GM12864 (cell line): ENCODE measurements at places on chromosomes 4 and X.

- no peak for DNase-seq
Measured at GRCh38 chr4:47643845-47644244, 158.8 kb downstream of the ATP10D start.

DNA sequence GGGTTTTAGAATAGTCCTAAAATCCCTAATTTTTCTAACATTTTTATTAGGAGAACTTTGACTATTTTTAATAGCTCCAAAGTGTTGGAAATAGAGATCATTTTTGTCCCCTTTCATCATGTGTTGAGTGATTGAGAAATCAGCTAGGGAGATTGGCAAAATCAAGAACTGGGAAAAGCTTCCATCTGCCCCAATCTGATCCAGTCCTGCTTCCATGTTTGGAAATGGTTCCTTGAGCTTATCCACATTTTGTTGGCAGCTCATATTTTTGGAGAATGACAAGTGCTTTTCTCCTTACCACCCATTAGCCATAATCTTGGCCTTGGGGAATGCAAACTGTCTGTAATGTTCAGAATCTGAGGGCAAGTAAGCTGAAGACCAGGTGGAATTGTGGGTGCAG, 73.9 kb downstream of the SYNPO2 start:
- no peak for DNase-seq

- DNase-seq = no peak
Measured at GRCh38 chr4:35300996-35301774, 943.1 kb downstream of the ARAP2 start.

DNA sequence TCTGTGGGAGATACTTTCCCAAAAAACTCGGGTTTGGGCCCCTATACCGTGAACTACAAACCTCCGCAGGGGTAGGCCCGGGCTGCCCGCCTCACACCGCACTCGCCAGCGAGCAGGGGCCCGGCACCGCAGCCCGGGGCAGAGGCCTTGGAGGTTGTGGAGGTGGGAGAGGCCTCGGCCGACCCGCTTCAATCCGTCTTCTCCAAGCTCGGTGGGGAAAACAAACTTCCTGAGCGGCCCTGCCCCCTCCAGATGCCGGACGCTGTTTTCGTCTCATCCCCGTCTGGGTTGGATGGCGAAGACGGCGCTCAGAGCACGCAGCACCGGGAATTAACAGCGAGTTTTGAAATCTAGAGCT, 442 bp upstream of the MCUB start:
- DNase-seq = no peak

- no peak for DNase-seq
Measured at GRCh38 chr4:152176627-152177214, 359.2 kb downstream of the FBXW7 start.

GRCh38 chr4:104966349-104967033, 180.2 kb upstream of the TET2 start:
- peak; percentile 95 for DNase-seq

DNA sequence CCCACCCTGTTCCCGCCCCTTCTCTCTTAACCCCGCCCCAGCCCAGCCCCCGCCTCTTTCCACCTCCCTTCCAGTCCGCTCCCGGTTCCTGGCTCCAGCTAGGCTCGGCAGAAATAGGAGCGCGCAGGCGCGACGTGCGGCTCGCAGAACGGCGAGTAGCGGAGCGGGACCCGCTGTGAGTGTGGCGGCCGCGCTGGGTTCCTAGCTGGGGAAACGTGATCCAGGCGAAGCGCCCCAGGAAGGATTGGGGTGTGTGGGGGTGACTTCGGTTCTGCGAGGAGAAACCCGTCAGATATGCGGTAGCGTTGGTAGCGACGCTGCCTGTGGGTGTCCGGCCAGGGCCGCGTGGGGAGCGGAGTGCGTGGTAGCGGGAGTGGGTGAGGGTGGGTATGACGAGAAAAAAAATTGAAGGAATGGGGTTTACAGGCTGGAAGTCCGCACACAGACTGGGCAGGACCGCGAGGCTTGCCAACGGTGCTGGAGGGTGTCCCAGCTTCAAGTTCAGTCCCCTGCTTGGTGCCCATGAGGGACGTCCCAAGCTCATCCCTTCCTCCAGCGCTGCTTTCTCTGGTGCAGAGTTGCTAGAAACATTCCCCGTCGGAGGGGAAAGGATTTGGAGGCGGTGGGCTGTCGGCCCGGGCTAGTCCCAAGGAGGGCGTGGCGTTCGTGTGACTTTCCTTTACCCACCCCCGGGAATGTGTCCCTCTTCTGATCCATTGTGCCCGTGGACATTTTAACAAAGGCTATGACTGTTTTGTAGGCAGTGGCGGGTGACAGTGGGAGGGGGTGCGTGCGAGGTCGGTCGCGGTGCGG, at the start of gene PRRG1:
PRRG1 (plus strand) TSS at position 144 of the 813 bp plus-strand sequence. CDS start 56,886 bp downstream, outside the sequence.
- no peak for DNase-seq

GRCh38 chr4:127080141-127080540, 552.6 kb upstream of the INTU start:
- DNase-seq = no peak

DNA sequence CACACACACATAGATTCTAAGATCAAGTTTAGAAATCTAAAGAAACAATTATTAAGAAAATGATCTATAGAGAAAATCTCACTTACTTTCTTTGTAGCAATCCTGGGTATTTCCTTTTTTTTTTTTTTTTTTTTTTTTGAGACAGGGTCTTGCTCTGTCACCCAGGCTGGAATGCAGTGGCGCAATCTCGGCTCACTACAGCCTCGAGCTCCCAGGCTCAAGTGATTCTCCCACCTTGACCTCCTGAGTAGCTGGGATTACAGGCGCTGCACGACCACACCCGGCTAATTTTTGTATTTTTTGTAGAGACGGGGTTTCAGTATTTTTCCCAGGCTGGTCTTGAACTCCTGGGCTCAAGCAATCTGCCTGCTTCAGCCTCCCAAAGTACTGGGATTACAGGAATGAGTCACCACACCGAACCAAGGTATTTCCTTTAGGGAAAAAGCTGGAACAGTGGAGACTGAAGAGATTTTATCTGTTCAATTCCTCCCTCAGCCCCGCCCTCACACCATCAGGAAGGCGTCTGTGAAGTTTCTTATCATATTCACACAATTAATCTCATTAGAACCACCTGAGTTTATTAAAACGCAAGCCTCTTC, at the start of gene TRIML2:
TRIML2 (minus strand) TSS at position 447 of the 599 bp plus-strand sequence. CDS start 4,235 bp downstream, outside the sequence.
- no peak for DNase-seq

DNA sequence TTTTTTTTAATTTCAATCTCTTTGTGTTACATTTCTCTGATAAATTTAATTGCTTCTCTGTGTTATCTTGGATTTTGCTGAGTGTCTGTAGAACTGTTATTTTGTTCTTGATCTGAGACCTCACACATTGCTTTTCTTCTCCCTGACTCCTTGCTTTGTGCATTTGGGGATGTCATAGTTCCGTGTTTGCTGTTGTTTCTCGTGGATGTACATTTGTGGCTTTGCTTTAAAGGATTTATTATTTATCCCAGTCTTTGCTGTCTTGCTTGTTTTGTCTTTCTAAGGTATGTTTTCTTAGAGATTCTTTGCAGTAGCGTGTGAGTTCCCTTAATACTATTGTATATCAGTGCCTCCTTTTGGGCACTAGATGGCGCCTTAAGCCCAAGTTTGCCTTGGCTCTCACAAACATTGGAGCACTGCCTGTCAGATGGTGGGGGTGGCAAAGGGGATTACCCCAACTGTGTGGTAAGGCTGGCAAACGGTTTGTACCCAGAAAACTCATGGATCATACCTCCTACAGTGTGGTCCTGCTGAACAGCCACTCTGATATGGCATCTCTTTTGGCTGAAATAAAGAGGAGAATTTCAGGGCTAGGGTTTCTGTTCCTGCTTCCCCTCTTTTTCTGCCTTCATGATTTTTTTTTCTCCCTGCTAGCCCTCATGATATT, 96.4 kb downstream of the PGRMC2 start:
- DNase-seq = peak; percentile 40

- no peak for DNase-seq
Measured at GRCh38 chr4:100059467-100059866, 109.4 kb upstream of the H2AZ1 start.
